ENCODE measurements at places on chromosomes 7 and 10. TPM values are rescaled to one million over a fixed set of nuclear protein-coding genes. Genes with fewer than 3 reads are reported as not detected.

ODAD2 gene
- total RNA-seq, result 0.64 TPM

GHRHR gene
- not detected for total RNA-seq

ANKRD61 gene
- not detected for total RNA-seq

TUBAL3 gene
- not detected for total RNA-seq

COL26A1 gene
- 0.58 TPM for total RNA-seq

PNLIP gene
- not detected for total RNA-seq

NUTM2E gene
- total RNA-seq, result not detected

CPN1 gene
- total RNA-seq, result not detected

SEMA3C gene
- 37.2 TPM for total RNA-seq

CCDC3 gene
- 10.2 TPM for total RNA-seq

- no peaks in the 10 kb centered on the region for H3K36me3 ChIP-seq
- H3K27ac ChIP-seq, result no peak overlapping the region
- H3K4me3 ChIP-seq, result no peak overlapping the region
- no peaks in the 10 kb centered on the region for H3K27me3 ChIP-seq
- DNase-seq, result no peak
- no peaks in the 10 kb centered on the region for H3K4me1 ChIP-seq
These were observed 278.3 kb upstream of the SP8 start for GRCh38 chr7:21064698-21065648.

DNA sequence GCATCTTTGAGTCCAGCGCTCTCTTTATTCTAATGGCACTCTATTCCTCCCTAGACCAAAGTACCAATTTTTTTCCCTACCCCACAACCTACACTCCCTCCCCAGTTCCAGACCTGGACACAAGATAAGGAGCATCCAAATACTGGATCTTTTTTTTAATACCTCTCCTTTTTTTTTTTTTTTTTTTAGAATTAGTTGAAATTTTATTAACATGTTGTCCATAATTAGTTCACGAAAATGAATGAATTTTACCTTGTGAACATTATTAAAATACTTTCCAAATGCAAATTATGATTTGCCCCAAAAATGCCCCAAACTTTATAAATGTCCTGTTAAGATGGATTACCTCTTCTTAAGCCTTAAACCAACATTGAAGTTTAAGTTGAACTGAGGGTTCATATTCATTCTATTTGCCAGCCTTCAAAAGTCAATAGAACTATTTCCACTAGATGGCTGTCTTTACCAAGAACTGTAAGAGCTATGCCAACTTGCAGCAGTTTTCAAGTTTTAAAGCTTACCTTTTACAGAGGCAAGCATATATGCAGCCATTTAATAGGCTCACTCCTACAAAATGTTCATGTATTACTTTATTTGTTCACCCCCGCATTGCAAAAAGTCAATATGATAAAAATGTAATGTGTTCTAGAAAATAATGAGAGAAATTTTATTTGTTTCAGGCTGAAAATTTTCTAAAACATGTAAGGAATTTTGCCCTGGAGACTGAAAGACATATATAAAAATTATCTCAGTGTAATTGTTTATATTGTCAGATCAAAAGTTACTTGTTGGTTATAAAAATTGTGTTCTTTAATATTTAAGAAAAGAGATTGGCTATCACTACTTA lies 39.7 kb upstream of the TNKS2 start:
- no peaks in the 10 kb centered on the region for H3K4me1 ChIP-seq
- no peak for DNase-seq
- no peaks in the 10 kb centered on the region for H3K36me3 ChIP-seq

- H3K36me3 ChIP-seq, result no peaks in the 10 kb centered on the region
- no peak overlapping the region for H3K4me3 ChIP-seq
- DNase-seq, result no peak
- H3K4me1 ChIP-seq, result peaks cover 7% of the 10 kb centered on the region
These were observed 38.3 kb upstream of the PTPN12 start for GRCh38 chr7:77498659-77499379.

- no peak overlapping the region for H3K4me3 ChIP-seq
- H3K36me3 ChIP-seq, result peaks cover 12% of the 10 kb centered on the region
- no peak overlapping the region for H3K27ac ChIP-seq
- H3K27me3 ChIP-seq, result no peaks in the 10 kb centered on the region
These were observed 19.3 kb downstream of the VKORC1L1 start for GRCh38 chr7:65892161-65892560.

- no peaks in the 10 kb centered on the region for H3K36me3 ChIP-seq
- H3K4me3 ChIP-seq, result no peak overlapping the region
- no peaks in the 10 kb centered on the region for H3K27me3 ChIP-seq
- H3K27ac ChIP-seq, result no peak overlapping the region
- DNase-seq, result no peak
These were observed 562.0 kb upstream of the AUTS2 start for GRCh38 chr7:69036301-69036700.

DNA sequence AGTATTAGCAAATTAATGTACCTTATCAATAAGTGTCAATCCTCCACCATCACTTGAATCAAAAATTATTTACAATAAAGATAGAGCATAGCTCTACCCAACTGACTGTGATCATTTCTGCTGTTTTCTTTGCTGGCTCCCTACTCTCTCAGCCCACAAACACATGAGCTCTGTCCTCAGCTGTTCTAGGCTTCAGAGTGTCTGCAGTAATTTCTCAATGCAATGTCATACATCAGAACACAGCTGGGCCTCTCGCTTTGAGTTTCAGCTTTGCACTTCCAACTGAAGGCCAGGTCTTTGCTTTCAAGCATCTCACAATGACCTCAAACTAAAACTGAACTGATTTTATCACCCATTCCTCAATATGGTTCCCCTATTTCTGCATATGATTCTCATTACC lies 55.7 kb downstream of the RNF133 start:
- no peak overlapping the region for H3K27ac ChIP-seq
- no peaks in the 10 kb centered on the region for H3K4me1 ChIP-seq
- no peaks in the 10 kb centered on the region for H3K36me3 ChIP-seq
- no peaks in the 10 kb centered on the region for H3K27me3 ChIP-seq

GRCh38 chr10:90180886-90181691 lies 479.7 kb downstream of the KIF20B start:
- H3K27ac ChIP-seq, result no peak overlapping the region
- no peaks in the 10 kb centered on the region for H3K4me1 ChIP-seq
- no peak for DNase-seq
- no peaks in the 10 kb centered on the region for H3K36me3 ChIP-seq
- no peak overlapping the region for H3K4me3 ChIP-seq

- peaks cover 6% of the 10 kb centered on the region for H3K4me1 ChIP-seq
- no peak overlapping the region for H3K27ac ChIP-seq
- no peak for DNase-seq
- H3K4me3 ChIP-seq, result no peak overlapping the region
- no peaks in the 10 kb centered on the region for H3K27me3 ChIP-seq
These were observed 55.0 kb upstream of the DNAAF5 start for GRCh38 chr7:671415-672042.

DNA sequence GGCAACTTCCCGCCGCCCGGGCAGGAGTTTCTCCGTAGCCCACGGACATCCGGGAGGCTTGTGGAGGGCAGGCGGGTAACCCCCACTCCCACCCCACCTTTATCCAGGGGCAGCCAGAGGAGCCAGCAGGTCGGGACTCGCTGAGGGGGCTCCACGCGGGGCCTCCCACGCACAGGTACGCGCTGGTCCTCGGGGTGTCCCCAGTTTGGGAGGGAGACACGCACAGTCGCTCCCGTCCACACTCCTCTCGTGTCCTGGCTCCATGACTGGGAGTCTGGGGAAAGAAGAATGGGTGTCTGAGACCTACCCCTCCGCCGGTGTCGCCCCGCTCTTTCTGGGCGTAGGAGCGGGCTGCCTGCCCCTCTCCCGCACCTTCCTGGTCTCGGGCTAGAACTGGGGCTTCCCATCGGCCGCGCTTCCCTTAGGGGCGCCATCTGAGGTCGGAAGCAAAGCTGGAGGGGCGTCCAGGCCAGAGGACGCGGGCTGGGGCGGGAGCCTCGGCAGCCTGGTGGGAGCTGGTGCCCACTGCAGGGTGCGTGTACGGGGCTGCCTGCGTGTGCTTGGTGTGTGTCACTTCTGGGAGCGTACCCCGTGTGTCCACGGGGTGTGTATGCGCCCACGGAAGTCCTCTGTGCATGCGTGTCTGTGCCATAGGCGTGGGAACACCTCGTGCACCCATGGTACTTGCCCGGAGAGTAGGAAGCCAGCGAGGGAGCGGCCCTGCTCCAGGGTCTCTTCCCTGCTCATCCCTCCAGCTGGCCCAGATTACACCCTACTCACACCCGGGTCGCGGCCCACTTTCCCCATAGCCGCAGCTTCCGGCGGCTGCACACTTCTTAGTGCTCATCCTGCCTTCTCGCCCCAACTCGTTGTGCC lies 73.0 kb upstream of the LEP start:
- H3K4me3 ChIP-seq, result peak overlapping the region; percentile 45
- H3K36me3 ChIP-seq, result no peaks in the 10 kb centered on the region
- H3K4me1 ChIP-seq, result peaks cover 19% of the 10 kb centered on the region

DNA sequence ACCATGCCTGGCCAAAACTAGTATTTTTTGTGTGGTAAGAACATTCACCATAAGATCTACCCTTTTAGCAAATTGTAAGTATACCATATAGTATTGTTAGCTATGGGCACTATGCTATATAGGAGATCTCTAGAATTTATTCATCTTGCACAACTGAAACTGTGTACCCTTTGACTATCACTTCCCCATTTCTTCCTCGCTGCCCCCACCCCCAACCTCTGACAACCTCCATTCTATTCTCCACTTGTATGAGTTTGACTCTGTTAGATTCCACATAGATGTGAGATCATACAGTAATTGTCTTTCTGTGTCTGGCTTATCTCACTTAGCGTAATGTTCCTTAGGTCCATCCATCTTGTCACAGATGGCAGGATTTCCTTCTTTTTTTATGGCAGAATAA lies 3.6 kb downstream of the CASP7 start:
- no peaks in the 10 kb centered on the region for H3K27me3 ChIP-seq
- H3K4me3 ChIP-seq, result no peak overlapping the region
- H3K4me1 ChIP-seq, result peaks cover 15% of the 10 kb centered on the region
- no peaks in the 10 kb centered on the region for H3K36me3 ChIP-seq
- H3K27ac ChIP-seq, result no peak overlapping the region

GRCh38 chr10:35464825-35465456 lies 128.6 kb downstream of the CCNY start:
- no peaks in the 10 kb centered on the region for H3K27me3 ChIP-seq
- no peak overlapping the region for H3K4me3 ChIP-seq
- H3K4me1 ChIP-seq, result peaks cover 34% of the 10 kb centered on the region
- no peak overlapping the region for H3K27ac ChIP-seq

DNA sequence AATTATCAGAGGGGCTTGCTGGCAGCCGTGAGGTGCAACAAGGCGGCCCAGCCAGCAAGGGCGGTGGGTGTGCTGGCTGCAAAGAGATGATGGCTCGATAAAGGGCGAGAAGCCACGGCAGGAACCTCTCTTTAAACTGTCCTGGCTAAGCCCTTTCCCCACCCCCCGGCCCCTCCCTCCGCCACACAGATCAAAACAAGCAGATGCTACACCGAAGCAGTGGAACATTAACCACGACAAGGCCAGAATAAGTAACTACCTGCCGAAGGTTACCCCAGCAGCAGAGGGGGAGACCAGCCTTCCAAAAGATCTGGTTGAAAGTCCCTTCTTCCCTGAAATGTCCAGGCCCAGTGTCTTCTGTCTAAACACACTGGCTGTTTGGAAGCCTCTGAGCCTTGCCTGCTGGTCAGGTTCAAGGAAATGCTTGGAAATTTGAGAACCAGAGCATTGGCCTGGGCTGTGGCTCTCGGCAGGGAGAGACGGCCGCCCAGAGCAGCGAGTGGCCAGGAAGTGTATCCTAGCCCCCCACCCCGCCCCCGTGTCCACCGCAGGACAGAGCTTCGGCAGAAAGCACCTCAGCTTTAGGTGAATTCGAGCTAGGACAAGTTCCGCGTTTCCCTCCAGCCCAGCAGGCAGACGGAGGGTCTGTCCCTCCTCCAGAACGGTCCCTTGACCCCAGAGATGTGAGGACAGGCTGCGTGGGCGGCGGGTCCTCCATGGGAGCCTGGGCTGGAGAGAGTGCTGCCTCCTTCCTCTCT lies 2.1 kb downstream of the FAM20C start:
- DNase-seq, result no peak
- no peak overlapping the region for H3K27ac ChIP-seq
- peaks cover 41% of the 10 kb centered on the region for H3K36me3 ChIP-seq
- peaks cover 31% of the 10 kb centered on the region for H3K4me1 ChIP-seq

DNA sequence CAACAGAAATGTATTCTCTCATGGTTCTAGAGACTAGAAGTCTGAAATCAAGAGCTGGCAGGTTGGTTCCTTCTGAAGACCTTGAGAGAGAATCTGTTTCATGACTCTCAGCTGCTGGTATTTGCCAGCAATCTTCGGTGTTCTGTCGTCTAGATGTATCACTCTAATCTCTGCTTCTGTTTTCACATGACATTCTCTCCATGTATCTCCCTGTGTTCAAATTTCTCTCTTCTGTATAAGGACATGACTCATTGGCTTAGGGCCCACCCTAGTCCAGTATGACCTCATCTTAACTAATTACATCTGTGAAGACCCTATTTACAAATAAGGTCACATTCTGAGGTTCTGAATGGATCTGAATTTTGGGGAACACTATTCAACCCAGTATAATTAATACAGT lies 82.3 kb downstream of the ANKRD7 start:
- H3K27ac ChIP-seq, result no peak overlapping the region
- H3K36me3 ChIP-seq, result no peaks in the 10 kb centered on the region
- no peak for DNase-seq
- no peaks in the 10 kb centered on the region for H3K4me1 ChIP-seq

- H3K4me3 ChIP-seq, result no peak overlapping the region
- H3K27ac ChIP-seq, result no peak overlapping the region
These were observed 340.6 kb downstream of the SH2D4B start for GRCh38 chr10:80878330-80878729.

All from upper lobe of right lung (tissue), 1 donor.